Endodermal cell (in vitro differentiated cells): ENCODE measurements at places on chromosomes 2 and 18.
A peak's percentile ranks its signal among the peaks of the same experiment; 100 is the strongest.

DNA sequence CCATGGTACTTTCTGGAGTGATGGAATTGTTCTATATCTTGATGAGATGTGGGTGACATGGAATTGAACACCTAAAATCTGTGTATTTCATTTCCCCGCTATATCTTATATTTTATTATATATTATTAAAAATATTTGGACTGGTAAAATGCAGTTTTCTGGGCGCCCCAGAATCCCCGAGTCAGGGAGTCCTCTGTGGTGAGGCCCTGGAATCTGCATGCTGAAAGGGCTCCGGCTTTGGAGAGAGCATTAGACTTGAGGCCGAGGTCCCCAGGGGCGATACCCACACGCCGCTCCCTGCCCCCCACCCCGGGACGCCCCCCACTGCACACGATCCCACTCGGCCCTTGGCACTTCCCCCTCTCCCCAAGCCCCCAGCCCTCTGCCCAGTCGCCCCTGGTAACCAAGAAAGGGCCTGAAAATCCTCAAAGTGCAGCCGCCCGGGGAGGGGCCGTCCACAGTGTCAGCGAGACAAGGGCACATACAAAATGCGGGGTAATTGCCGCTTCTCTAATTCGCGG lies 126.0 kb downstream of the ZFP36L2 start:
- DNase-seq = no peak

GRCh38 chr2:31957354-31958139 lies 53.3 kb downstream of the MEMO1 start:
- no peak for DNase-seq

DNA sequence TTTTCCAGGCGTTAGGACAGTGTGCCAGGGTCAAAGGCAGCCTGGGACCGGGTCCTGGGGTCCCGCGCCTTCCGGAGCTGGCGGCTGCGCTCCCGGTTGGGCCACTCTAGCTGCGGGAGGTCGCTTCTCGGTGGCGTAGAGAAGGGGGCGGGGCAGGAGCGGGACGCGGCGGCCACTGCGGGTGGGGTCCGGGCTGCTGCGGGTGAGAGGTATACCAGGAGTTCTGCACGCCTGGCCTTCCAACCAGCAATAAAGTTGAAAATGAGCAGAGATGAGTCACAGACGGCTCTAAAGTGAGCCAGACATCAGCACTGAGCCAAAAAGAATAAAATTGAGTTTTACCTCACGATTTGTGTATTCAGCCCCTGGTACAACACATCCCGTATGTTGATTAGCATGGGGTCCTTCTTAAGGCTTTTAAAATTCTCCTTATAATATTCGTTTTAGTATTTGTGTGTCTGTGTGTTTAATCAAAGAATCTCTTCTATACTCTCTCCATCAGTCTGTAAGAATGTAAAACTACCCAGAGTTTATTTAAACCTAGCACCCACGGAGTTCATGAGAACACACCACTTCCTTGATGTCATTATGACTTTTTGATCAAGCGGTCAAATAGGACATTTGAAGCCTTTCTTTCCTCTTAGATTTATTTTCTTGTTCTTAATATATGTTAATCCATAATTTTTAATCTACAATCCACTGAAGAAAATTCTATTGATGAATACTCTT lies at the start of gene C1GALT1C1L:
Gene C1GALT1C1L (minus strand): TSS at position 108 of the 729 bp plus-strand sequence. CDS start 107 bp downstream, at position 1.
- DNase-seq = no peak

GRCh38 chr2:160474891-160475787 lies 18.5 kb downstream of the RBMS1 start:
- DNase-seq = peak; percentile 54

DNA sequence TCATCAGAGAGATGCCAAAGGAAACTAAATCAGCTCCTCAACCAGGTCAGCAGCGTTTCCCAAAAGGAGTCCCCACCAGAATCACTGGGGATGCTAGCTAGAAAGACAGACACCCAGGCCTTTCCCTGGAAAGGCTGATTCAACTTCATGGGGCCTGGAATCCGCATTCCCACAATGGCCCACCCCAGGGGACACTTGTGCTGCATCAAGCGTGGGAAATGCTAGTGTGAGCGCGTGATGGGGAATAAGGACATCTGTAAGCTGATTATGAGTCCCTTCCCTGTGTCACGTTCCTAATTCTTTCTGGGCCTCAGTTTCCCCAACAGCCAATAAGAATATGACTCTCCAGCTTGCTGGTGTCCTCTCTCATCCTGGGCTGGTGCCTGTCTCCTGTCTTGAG lies 2.2 kb upstream of the WNT10A start:
- DNase-seq = no peak

DNA sequence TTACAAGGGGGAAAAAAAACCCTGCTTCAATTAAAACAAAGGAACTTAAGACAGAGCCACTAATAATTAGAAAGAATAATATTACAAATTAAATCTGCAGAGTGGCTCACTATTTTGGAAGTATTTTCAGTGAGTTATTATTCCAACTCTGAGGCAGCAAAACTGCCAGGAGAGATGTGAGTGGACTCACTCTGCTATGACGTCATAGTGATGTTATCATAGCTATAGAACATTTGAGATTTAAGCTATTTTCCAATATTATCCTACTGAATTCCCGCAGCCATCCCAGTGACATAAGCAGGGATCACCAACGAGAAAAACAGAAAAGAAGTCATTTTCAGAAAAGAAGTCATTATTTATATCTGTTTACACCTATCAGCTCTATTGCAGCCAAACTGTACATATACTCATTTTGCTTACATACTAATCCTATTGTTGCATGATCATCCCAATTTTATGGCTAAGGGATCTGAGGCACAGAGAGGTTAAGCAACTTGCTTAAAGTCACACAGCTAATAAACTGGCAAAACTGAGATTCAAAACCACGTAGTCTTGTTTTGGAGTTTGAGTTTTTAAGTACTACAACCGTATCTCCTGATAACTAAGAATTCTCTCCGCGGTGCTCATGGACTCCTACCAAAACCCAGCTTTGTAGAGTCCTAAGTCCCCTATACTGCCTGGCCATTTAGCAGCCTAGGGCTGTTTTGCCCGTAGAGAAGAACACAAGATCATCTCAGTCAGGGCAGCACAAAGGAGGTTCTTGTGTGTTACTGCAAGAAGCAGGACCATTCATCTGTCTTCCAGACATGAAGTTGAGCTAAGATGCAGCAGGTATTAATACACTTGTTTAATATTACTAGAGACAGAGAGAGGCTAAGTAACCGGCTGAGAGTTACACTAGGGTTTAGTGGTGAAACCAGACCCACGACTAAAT lies 299.8 kb downstream of the TCF4 start:
- DNase-seq = no peak

DNA sequence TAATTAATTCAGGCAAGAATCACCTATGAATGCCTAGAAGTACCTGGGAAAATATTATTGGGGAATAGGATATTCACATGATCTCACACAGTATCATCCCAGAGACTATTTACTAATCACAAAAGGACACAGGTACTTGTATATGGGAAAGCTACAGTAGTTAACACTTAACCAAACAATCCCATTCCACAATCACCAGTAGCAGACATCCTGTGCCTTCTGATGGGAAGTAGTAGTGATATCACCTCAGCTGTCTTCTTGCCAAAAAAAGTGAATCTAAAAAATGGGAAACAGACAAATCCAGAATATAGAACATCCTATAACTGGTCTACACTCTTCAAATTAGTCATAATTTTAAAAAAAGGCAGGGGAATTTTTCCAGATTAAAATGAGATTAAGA lies 75.6 kb upstream of the CCDC150 start:
- DNase-seq = no peak

DNA sequence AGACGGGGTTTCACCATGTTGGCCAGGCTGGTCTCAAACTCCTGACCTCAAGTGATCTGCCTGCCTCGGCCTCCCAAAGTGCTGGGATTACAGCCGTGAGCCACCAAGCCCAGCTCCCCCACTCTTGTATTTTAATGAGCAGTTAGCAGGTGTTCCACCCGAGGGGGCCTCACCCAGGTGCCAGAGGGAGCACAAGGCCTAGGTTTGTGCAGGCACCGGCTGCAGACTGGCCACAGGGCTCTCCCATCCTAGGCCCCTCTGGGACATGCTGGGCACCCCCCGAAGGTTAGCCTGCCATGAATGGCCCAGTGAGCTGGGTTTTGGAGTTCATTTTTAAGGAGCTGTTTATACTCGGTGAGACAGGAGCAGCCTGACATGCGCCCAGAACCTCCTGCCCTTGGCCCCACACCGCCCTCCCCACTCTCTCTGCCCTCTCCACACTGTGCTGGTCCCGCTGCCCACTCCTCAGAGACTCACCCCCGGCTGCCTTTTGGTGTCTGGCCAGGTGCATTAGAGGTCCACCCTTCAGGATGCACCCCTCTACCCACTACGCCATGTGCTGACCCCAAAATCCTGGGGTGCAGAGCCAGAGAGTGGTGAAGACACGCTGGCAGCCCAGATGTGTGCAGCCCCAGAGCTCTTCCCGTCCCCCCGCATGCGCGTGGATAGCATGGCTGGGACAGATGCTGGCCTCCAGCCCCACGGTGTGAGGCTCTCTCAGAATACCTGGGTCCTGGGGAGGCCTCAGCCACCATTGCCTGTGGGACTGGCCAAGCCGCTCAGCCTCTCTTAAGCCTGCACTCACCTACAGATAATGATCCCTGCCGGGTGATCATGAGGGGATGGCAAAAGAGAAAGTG lies 11.2 kb upstream of the KLF11 start:
- peak; percentile 44 for DNase-seq

DNA sequence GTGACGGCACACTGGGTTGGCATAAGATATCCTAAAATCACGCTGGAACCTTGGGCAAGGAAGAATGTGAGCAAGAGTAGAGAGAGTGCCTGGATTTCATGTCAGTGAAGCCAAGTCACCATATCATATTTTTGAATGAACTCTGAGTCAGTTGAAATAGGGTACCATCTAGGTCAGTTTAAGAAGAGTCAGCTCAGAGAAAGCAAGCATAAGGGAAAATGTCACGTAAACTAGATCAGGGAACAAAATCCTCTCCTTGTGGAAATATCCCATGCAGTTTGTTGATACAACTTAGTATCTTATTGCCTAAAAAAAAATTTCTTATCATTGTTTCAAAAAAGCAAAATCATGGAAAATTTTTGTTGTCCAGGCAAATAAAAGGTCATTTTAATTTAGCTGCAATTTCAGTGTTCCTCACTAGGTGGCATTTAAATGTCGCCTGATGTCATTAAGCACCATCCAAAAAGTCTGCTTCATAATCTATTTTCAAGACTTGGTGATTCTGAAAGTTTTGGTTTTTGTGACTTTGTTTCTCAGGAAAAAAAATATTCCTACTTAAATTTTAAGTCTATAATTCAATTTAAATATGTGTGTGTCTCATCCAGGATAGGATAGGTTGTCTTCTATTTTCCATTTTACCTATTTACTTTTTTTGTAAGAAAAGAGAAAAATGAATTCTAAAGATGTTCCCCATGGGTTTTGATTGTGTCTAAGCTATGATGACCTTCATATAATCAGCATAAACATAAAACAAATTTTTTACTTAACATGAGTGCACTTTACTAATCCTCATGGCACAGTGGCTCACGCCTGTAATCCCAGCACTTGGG lies 19.6 kb downstream of the RSAD2 start:
- DNase-seq = no peak
